ENCODE measurements at places on chromosomes 11 and 22.

DNA sequence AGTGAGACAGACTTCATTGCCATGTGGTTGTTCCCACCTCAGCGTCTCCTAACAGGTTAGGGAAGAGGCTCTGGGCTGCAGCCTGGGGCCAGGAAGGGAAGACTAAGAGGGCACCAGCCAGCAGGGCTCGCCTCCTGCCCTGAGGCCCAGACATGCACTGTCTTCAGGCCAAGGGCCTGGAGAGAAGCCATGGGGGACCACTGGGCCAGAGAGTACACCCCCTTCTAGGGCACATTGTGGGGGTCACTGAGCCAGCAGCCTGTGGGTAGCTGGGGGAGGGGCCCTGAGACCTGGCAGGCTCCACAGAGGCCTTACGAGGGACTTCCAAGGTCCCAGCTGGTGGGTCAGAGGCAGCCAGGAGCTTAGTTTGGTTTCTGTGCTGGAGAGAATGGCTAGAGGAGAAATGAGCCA, 25.0 kb upstream of the MYRF start:
- DNase-seq = no peak

- peak; percentile 96 for DNase-seq
Observed at GRCh38 chr11:118918128-118918685, 7.5 kb downstream of the BCL9L start.

DNA sequence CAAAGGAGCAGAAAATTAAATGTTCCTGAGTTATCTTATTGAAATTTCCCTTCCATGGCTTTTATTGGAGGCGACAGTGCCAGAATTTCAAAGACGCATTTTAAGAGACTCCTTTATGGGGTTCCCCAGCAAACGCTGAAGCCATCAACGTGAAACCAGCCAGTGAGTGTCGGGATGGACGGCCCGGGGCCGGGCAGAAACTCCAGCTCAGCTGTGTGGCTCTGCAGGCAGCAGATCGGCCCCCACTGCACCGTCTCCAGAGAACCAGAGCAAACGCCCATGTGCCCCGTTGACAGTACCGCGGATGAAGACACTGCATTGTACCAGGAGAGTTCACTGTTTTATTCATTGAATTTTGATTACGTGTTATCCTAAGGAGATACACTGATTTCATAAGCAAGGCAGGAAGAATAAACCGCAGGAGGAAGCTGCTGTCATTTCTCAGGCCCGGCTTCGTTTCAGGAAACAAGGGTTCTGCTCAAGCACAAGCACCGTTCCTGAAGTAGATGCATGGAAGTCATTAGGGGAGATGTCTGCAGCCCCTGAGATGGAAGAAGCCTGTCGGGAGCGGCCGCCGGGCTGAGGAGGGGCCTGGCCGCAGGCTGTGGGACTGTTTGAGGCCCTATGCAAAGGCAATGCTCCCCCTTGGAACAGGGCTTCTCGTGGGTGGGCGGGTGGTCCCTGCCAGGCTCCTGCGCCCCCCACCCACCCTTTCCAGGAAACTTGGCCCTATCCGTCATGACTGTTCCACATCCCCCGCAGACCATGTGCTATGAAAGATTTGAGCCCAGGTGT, 639.7 kb downstream of the TBC1D22A start:
- DNase-seq = no peak

DNA sequence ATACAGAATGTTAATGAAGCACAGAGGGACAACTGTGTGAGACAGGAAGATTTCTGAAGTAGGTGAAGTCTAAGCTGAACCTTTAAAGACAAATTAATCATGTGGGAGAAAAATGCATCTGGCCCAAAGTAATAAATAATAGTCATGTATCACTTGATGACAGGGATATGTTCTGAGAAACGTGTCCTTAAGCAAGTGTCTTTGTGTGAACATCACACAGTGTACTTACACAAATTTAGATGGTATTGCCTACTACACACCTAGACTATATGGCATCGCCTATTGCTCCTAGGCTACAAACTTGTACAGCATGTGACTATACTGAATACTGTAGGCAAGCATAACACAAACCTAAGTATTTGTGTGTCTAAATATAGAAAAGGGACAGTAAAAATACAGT, 112.6 kb downstream of the APOL5 start:
- no peak for DNase-seq

DNA sequence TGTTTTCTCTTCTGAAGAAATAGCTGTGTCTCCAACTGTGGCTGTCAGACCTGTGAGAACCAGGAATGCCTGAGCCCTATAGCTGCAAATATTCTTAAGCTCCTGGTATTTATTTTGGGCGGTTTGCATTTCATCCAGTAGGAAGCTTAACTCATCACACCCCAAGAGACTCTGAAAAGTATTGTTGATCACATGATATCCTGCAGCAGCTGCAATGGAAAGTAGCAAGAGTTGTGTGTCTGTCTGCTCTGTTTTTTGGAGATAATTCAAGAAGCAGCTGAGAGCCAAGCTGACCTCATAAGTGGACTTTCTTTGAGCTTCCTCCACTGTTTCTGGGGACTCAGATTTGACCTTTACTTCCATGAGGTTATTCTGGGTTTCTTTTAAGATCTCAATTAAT, 36.4 kb upstream of the MRPL17 start:
- peak; percentile 12 for DNase-seq

GRCh38 chr11:66904055-66904454, 47.2 kb downstream of the LRFN4 start:
- DNase-seq = peak; percentile 20

DNA sequence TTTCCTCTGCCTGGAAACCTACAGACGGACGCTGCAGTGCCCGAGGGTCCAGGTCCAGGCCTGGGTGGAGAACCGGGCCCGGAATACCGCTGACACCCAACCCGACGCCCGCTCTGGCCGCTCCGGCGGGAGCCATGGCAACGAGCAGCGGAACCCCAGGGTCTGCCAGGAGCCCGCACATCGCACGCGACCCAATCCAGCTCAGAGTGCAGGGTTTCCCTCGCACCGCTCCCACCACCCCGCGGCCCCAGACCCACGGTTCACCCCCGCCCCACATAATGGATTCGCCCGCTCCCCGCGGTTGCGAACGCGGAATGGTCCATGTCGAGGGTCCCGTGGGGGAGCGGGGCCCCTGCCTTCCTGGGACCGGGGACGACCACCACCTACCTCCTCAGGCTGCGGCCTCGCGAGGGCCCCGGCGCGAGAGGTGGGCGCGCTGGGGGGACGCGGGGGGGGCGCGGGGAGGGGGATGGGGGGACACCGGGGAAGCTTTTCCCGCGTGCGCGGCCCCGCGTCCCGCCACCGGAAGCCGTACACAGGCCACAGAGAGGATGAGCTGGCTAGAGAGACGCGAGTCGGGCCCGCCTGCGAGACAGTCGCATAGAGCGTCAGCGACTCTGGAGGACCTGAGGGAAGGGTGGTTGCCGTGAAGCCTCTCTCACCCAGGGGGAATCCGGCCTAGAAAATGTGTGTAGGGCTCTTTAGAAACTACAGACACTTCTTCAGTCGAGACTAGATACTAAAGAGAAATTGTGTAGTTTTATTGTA, at the start of gene SSRP1:
Gene SSRP1, minus strand, starts transcription at position 550 of the 768 bp plus-strand sequence. CDS start 771 bp downstream, outside the sequence.
- DNase-seq = peak; percentile 81

DNA sequence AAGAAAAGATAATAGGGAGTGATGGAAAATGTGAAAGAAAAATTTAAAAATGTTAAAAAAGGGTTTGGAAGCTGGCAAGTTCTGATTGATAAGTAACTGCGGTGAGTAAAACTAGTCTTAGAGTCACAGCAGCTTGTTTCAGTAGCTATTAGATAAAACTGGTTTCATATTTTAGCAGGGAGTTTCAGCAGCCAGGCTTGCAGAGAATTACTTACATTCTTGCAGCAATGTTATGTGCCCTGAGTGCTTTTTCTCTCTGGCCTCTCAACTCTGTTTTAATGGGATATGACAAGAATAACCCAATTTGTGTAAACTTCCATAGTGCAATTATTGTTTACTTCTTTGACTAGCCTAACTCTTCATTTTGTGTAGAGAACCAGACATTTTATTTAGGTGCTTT, 33.6 kb downstream of the PPME1 start:
- DNase-seq = no peak

- peak; percentile 36 for DNase-seq
Observed at GRCh38 chr22:21951931-21952465, 650 bp downstream of the PPM1F start.

DNA sequence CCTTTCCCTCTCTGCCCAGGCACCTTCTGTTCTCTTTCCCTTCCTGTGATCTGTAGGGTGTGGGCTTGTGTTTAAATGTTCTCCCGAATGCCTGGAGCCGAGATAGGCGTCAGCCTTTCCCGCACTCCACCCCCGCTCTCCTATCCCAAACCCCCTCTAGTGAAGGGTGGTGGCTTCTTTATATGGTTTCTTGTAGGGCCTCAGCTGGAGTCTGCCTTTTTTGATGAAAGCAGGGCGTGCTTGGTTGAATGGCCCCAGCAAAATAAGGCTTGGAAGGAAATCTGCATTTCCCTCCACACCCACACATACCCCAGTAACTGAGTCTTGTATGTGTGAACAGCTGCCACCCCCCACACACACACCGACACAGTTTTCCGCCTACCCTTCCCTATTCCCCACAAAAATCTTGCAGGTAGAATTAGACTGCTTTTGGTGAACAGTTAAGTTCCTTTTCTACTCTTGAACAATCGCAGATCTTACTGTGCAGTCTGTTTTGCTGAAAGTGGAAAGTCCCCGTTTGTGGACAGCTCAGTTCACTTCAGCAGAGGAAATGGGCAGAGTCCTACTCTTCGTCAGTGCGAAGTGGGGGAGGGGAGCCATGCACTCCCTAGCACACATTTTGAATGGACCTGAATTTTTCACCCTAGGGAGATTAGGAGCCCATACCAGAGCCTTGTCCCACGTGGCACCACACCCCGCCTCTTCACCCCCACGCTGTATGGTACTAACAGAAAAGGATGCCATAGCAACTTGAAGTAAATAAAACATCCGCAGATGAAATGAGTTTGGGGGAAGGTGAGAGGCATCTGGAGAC, 25.5 kb upstream of the GRK2 start:
- peak; percentile 76 for DNase-seq

DNA sequence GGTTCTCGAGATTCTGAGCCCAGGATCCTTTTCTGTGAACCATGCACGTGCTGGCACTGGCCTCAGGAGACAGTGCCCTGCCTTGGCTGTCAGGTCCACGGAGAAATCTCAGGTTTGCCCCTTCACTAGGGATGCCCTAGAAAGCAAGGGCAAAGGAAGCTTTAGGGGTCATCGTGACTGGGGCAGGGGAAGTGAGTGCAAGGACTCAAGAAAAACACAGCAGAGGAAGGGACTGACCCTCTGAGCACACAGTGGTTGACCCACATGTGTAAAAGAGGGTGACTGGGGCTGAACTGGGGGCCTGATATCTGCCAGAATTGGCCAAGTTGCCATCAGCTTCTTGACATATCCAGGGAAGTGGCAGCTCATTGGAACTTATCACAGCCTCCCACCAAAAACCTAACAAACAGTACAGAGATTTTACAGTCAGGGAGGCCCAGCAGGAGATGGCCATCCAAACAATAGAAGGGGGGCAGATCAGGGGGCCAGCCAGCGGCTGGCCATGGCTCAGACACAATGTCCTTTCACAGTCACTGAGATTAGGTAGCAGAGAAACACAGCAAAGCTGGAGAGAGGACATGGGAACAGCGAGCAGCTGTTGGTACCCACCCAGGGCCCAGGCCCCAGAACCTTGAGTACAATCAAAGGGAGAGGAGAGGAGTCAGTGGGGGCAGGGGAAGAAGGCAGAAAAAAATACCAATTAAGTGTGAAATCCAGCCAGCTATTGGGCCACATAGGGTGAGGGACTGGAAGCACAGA, 4.4 kb downstream of the TMEM121B start:
- DNase-seq = no peak

- no peak for DNase-seq
Observed at GRCh38 chr11:74092425-74092824, 78.4 kb downstream of the C2CD3 start.

GRCh38 chr11:112248201-112248600, 12.5 kb downstream of the PLET1 start:
- DNase-seq = peak; percentile 58

- peak; percentile 99 for DNase-seq
Observed at GRCh38 chr11:35035894-35036408, 103.0 kb upstream of the CD44 start.

- DNase-seq = no peak
Observed at GRCh38 chr11:112928136-112928535, 33.1 kb upstream of the NCAM1 start.

- DNase-seq = no peak
Observed at GRCh38 chr22:33747029-33747428, 173.2 kb downstream of the LARGE1 start.

DNA sequence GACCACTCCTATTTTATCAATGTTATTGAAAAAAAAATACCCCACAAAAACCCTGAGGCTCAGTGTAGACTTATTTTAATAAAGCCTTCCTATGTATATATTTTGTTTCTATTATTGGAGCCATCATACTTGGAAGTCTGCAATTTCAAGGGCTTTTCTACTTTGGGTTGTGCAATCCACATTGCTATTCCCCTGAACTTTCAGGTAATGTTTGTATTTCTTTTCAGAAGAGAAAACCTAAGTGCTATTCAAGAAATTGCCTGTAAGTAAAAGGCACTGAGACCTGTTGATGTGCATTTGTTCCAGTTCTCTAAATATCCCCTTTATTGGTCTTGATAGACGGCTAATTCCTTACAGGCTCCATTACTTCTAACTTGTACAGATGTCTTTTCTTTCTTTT, 280.7 kb upstream of the RAG2 start:
- no peak for DNase-seq

GRCh38 chr11:36214480-36214879, 74.7 kb downstream of the COMMD9 start:
- no peak for DNase-seq

DNA sequence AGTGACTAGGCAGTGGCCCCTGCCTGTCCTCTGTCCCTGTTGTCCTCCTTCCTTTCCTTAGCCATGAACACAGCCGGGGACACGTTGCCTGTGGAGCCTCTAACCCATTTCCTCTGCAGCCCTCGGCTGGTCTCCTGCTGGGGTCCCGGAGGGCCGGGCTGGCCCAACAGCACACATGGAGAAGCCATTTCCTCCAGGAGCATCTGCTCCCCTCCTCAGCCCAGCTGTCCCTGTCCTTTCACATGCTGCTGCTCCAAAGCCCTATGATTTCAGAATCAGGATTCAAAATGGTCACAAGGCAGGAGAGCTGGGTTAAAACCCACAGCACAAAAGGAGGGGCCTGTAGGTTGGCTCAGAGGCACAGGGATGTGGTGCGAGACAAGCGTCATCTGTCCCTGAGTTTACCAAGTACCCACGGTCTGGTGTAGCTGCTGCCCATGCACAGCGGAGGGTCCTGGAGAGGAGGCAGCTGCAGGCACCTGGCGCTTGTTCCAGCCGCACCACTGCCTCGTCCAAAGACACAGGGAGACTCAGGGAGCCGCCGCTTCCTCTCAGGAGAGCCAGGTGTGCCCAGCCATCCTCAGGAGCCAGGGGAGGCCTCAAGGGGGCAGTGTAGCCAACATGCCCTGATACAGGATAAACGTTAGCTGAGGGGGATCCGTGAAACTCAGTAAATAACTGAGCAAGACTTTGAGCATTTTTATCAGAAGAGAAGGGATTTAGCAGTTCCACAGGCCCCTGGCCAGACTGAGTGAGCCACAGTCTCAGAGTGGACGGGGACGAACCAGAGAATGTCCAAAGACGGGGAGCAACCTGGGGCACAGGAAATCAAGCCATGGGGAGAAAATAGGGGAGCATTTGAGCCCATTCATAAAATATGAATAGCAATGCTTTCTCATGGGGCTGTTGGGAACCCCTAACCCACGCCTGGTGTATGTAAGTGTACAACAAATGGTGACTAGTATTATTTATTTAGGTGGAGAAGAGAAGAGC, 3.9 kb upstream of the VSIG10L2 start:
- DNase-seq = peak; percentile 37

- DNase-seq = no peak
Observed at GRCh38 chr11:131884461-131885073, 514.2 kb downstream of the NTM start.
